Gastroesophageal sphincter (tissue), 4 donors: ENCODE measurements at places on chromosomes 1 and 21.

DNA sequence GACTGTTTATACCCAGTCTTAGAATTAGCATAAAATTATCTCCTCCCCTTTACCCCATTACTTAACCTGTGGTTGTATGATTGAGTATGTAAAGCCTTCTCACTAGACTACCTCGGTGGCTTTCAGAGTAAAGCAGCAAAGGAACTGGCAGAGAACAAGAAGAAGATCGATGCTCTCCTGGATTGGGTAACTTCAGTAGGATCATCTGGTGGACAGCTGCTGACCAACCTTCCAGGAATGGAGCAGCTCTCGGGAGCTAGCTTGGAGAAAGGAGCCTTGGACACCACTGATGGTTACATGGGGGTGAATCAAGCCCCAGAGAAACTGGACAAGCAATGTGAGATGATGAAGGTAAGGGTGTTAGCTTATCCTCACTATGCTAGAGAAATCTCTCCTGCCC is 138.6 kb upstream of the BMP8A start:
- no peak for ATAC-seq

- no peak for ATAC-seq
These were observed 7.4 kb upstream of the ERICH3 start for GRCh38 chr1:74681001-74681400.

DNA sequence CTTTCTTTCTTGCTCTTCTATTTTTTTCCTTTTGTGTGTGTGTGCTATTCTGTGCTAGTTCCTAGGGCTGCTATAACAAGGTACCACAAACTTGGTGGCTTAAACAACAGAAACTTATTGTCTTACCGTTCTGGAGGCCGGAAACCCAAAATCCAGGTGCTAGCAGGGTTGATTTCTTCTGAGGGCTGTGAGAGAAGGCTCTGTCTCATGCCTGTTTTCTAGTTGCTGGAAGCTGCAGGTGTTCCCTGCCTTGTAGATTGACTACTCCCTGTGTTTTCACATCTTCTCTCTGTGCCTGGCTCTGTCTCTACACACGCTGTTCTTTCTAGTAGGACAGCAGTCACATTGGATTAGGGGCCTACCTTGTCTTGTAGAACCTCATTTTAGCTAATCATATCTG is 150.9 kb upstream of the DSCAM start:
- ATAC-seq = no peak

GRCh38 chr1:181592255-181592859 is 109.0 kb downstream of the CACNA1E start:
- no peak for ATAC-seq

DNA sequence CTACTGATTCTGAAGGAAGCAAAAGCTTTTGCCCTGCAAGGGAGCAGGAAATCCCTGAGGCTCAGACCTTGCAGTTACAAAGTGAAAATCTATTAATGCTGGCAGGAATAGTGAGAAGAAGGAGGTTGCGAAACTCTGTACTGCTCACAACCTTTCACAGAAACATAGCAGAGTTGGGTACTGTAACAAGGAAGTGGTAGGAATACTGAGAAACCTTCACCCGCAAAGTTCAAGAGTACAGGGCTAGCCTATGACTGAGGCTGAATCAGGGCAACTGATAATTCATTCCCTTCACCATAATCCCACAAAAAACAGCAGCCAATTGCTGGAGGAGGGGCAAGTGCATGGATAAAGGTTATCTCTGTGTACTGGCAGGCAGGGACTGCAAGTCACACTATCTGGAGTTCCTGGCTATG is 23.9 kb upstream of the KCTD3 start:
- no peak for ATAC-seq

- ATAC-seq = no peak
These were observed 3.7 kb upstream of the TEKT2 start for GRCh38 chr1:36080236-36080635.

DNA sequence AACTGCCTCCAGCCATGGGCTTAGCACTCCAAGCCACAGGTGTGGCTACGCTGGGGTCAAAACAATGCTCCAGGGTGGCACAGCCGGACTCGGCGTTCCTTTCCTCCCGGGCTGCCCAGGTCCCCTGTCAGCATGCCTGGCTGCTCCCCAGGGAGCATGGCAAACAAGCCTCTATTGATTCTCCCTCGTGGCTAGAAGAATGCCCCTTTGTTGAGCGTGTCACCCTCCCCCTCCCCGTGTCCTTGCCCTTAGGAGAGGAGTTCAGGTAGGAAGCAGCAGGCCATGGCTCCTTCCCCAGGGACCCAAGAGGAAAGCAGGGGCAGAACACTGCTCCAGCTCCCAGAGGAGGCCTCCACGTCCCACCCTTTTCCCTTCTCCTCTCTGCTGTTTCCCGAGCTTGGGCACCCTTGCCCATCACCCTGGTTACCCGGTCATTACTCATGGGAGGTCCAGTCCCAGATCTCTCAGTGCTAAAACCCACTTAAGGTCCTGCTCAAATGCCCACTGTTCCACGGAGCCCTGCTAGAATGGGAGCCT is 57.4 kb upstream of the CITED4 start:
- no peak for ATAC-seq
